ENCODE measurements at places on chromosomes 3 and 15.

GRCh38 chr3:162391301-162391700 is 894.7 kb downstream of the OTOL1 start:
- no peak for DNase-seq

DNA sequence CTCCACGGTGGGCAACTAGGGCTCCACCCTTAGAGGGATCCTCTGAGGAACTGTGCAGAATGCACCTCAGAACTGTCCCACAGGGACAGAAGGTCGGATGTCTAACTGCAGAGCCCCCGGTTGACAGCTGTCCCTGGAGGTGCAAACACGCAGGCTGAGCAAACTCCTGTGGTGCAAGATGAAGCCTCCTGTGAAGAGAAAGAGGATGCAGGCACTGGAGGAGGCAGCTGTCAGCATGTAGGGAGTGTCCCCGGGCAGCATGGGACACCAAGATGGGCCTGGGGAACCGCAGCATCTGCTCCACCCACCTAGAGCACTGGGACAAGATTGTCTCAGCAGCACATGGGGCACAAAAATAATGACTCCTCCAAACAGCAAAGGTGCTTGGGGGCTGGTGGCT is 258.9 kb downstream of the ABHD5 start:
- DNase-seq, result no peak

DNA sequence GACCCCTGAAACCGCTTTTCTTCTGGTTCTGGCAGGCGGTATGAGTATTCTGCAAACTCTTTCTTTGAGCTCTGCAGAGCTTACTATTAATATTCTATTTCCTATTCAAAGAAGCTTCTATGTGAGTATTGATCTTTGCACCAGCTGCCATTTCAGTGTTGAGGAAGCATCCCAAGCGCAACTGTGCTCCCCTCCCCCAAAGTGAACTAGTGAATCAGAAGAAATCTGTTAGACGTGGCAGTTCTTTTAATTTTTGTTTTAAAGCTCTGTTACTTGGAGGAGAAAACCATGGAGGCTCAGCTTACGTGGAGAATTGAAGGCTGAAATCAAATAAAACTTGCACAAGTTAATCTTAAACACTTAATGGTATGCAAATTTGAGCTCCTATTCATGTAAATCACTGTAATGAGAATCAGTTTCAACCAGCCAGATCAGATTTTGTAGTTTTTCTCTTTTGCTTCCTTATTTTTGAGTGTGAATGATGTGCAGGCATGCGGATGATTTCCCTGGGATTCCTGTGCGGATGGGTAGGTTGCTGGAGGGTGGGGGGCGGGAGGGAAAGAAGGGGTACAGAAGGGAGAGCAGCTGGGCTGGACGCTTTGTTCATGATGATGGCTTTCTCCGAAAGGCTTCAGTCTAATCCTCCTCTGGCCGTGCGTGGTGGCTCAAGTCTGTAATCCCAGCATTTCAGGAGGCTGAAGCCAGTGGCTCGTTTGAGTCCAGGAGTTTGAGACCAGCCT is 16.1 kb upstream of the AGBL1 start:
- DNase-seq, result no peak

GRCh38 chr3:11335056-11335608 is 62.9 kb downstream of the ATG7 start:
- DNase-seq, result peak; percentile 60

- no peak for DNase-seq
Observed at GRCh38 chr3:12753275-12754028, 5.6 kb downstream of the TMEM40 start.

DNA sequence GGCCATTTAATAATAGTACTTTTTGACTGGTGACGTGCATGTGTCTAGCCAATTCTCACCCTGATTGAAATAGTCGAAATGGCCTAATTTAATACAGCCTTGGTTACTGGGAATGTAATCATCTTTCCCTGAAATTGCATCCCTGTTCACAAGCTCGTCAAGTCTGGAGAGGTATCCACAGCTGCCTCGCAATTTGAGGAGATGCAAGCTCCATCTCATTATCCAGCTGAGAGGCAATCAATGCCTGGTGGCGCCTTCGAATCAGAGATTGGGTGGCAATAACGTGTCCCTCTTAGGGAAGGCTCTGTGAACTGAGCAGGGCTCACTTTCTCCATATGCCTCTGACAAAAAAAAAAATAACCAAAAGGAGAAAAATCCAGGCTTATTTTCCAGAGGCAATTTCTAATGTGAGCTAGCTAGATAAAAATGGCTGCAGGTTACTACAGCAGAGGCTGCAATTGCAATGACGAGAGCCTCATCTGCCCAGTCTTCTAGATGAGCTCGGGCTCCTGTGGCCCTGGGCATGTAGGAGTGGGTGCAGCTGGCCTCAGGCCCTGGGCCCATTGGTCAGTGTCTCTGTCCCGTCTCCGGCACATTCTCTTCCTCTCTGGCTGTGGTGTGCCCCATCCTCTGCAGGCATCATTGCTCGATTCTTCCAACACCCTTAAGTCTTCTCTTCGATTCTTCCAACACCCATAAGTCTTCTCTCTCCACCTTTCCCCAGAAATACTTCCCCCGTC is 487.5 kb downstream of the GABRG3 start:
- no peak for DNase-seq

- no peak for DNase-seq
Observed at GRCh38 chr15:68163191-68163590, 41.9 kb downstream of the CALML4 start.

- DNase-seq, result no peak
Observed at GRCh38 chr15:78768531-78769408, 42.5 kb downstream of the ADAMTS7 start.

DNA sequence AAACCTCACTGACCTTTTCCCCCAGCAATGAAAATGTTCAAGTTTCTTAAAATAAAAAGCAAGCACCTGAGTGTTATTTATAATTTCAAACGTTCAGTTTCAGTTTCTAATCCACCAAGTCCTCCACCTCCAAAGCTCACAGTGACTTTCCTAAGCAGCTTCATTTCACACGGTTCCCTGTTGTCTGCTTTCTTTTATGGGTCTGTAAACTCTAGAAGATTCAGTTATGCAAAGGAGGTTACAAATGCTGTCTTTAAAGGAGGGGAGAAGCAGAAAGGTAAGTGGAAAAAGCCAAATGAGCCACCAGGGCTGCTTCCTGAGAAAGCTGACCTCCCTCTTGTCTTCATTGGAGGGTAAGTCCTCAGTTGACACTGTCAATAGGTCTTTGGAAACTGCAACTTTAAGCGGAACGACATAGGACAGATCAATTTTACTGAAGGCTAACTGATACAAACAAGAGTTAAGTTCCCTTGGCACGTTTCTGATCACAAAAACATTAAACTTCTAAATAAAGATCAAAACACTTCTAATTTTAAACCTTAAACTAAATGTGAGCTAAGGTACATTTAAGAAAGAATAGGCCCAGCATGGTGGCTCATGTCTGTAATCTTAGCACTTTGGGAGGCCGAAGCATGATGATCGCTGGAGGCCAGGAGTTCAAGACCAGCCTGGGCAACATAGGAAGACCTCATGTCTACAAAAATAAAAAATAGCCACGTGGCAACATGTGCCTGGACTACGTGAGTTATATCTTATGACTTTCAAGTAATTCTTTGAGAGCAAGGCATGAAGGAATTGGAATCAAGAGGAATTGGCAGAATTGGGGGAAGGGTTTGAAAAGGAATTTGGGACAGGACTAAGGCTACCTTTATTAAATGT is 151.9 kb upstream of the UBE2E1 start:
- DNase-seq, result no peak

- DNase-seq, result no peak
Observed at GRCh38 chr15:91572110-91572509, 281.4 kb upstream of the SLCO3A1 start.

GRCh38 chr3:55409806-55410205 is 77.3 kb downstream of the WNT5A start:
- DNase-seq, result no peak

DNA sequence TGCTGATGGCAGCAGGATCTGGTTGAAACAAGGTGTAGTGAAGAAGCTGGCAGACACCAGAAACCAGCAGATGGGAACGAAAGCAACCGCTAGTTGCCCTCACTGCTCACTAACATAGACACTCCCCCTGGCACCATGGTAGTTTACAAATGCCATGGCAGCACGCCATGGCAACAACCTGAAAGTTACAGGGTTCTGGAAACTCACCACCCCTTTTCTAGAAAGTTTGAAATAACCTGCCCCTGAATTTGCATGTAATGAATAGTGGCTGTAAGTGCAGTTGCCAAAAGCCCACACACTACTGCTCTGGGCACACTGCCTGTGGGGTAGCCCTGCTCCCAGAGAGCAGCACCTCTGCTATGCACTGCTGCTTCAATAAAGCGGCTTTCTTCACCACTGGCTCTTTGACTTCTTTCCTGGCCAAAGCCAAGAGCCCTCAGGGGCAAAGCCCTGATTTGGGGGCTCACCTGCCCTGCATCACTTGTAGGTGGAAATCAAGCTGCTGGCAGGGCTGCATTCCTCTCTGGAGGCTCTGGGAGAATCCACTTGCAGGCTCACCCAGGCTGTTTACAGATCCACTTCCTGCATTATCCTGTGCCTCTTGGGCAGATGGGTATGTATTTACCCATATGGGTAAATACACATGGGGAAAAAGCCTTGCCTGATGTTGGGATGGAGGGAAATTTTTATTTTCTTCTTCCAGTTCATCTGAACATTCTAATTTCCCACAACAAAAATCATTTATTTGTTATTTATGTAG is 2.0 kb upstream of the GP9 start:
- no peak for DNase-seq

GRCh38 chr15:70545526-70545925 is 217.8 kb downstream of the UACA start:
- no peak for DNase-seq

DNA sequence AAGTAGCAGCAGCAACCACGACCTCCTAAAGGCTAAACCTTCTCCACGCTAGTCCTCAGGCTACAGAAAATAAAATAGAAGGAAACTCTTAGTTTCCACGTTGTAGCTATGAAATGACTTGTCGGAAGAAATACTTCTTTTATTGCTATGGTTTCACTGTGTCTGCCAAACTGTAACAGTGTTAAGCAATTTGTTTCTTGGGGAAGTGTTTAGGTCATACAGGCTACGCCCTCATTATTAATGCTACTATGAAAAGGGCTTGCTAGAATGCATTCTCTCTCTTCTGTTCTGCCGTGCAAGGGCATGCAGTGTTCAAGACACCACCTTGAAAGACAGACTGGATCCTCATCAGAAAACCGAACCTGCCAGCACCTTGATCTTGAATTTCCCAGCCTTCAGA is 462.7 kb downstream of the PLOD2 start:
- no peak for DNase-seq

GRCh38 chr3:195182470-195182795 is 88.5 kb downstream of the XXYLT1 start:
- DNase-seq, result peak; percentile 80

- DNase-seq, result no peak
Observed at GRCh38 chr15:97998307-97999071, 38.0 kb downstream of the ARRDC4 start.

- DNase-seq, result no peak
Observed at GRCh38 chr3:183737116-183737515, 39.5 kb downstream of the YEATS2 start.

GRCh38 chr15:68389041-68389930 is 42.7 kb downstream of the ITGA11 start:
- DNase-seq, result no peak

GRCh38 chr3:113556946-113557335 is 24.6 kb downstream of the SIDT1 start:
- no peak for DNase-seq

DNA sequence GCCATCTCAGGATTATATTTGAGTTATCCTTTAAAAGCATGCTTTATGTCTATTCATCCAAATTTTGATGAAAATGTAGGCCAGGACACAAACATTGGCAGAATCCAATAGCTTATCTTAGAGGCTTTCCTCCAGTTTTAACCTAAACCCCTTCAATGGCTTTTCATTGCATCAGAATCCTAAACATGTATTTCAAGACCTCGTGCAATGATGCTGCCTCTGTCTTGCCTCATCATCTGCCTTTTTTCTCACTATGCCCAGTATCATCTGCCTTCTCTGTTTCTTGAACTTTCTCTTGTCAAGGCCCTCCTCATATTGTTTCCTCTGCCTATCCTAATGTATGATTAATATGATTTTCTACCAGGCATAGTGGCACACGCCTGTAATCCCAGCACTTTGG is 76.1 kb upstream of the MAP4 start:
- no peak for DNase-seq

DNA sequence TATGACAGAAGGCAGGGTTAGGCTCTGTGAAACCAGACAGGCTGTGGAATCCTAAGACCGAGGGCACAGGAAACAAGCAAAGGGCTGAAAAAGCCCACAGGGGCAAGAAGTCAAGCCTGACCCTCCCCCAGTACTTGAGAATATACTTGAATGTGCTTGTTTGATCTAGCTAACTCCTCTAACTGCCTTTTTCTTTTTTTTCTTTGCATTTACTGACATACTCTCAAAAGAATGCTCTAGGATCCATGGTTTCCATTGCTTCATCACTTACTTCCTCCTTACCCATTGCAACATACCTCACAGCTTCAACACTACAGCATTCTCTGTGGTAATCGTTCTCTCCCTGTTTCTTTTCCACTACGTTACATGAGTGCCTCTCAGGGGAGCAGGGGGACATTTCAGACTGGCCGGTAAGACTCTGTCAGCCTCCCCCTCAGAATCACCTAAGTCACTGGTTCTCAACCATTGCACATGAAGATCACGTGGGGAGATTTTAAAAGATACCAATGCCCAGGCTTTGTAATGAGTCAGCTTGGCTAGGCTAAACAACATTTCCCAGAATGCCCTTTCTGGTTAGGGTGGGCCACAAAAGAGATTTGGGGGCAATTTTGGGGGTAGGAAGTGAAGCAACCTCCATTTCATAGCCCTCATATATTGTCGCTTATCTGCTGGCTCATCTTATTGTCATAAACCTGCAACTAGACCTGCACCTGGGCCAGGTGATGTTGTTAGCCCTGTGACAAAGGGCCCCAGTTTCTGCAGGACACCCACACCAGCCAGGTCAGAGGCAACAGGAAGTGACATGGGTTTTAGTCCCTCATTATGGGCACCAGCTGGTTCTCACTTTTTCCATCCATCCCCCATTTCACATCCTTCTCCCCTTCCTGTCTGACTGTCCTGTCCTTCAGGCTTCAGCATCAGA is 24.6 kb upstream of the RSL24D1 start:
- no peak for DNase-seq

- no peak for DNase-seq
Observed at GRCh38 chr15:39145854-39146625, 434.8 kb upstream of the THBS1 start.

- no peak for DNase-seq
Observed at GRCh38 chr3:178827285-178827856, 244.2 kb downstream of the ZMAT3 start.

GRCh38 chr3:61233746-61234145 is 17.5 kb downstream of the FHIT start:
- no peak for DNase-seq

GRCh38 chr3:180036092-180036670 is 556 bp downstream of the PEX5L start:
- no peak for DNase-seq

DNA sequence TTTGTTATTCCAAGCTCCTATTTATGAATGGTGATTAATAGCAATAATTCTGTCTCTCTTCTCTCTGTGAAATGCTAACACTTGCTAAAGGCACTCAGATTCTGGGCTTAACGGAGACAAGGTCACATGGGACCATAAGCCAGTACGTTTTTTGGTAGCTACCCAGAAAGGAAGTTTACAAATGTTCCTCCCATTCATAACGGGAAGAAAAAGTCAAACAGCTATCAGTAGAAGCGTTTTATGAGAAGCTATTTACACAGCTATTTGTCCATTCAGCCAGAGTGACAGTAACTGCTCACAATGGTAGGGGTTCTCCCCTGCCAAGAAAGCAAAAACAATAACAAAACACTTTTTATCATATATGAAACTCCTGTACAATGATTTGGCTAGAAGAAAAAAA is 51.5 kb downstream of the ZMAT3 start:
- no peak for DNase-seq

GRCh38 chr15:80471881-80472280 is 67.7 kb downstream of the ARNT2 start:
- DNase-seq, result no peak
